ENCODE measurements at places on chromosomes 2 and 18.

DNA sequence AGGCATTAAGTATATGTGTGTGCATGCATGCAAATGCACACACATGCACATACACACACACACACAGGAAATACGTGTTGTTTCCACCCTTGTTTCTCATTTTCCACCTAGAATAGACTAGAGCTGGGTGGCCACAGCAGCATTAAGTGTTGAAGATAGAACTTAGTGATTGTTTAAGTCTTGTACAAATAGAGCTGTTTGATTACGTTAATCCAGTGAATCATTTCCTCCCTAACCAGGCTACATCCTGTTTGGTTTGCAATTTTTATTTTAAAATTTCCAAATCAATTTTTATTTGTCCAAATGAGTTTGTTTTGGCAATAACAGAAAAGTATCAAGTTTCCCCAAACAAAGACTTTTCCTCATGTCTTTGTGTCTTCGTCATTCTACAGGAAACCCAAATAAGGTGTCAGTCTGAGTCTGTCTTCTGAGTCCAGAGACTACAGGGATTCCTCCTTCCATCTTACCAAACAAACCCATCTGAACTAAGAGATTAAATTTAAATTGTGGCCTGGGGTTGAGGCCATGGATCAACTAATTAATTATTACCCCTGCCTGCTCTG, 74.6 kb upstream of the GALNT5 start:
- peaks cover 5% of the 10 kb centered on the region for H3K27me3 ChIP-seq
- H3K27ac ChIP-seq = peak overlapping the region; percentile 30
- H3K36me3 ChIP-seq = no peaks in the 10 kb centered on the region
- DNase-seq = no peak

- H3K27ac ChIP-seq = no peak overlapping the region
- DNase-seq = no peak
- no peaks in the 10 kb centered on the region for H3K27me3 ChIP-seq
- H3K36me3 ChIP-seq = no peaks in the 10 kb centered on the region
- no peak overlapping the region for H3K4me3 ChIP-seq
These were observed 31.9 kb upstream of the EFR3B start for GRCh38 chr2:25009954-25010353.

- H3K36me3 ChIP-seq = no peaks in the 10 kb centered on the region
- H3K4me1 ChIP-seq = no peaks in the 10 kb centered on the region
- DNase-seq = no peak
- H3K4me3 ChIP-seq = no peak overlapping the region
These were observed 289.3 kb upstream of the CDH2 start for GRCh38 chr18:28466204-28466603.

- H3K27me3 ChIP-seq = no peaks in the 10 kb centered on the region
- DNase-seq = no peak
- H3K36me3 ChIP-seq = no peaks in the 10 kb centered on the region
- no peak overlapping the region for H3K4me3 ChIP-seq
These were observed 4.7 kb upstream of the TTN start for GRCh38 chr2:178811901-178812300.

- no peak overlapping the region for H3K4me3 ChIP-seq
- no peaks in the 10 kb centered on the region for H3K36me3 ChIP-seq
- no peak overlapping the region for H3K27ac ChIP-seq
- no peak for DNase-seq
- peaks cover 38% of the 10 kb centered on the region for H3K27me3 ChIP-seq
These were observed 3.8 kb downstream of the LRRFIP1 start for GRCh38 chr2:237631007-237631785.

GRCh38 chr2:203897544-203897943, 30.0 kb downstream of the CTLA4 start:
- H3K4me3 ChIP-seq = no peak overlapping the region
- peaks cover 62% of the 10 kb centered on the region for H3K4me1 ChIP-seq
- peak overlapping the region; percentile 72 for H3K27ac ChIP-seq
- no peaks in the 10 kb centered on the region for H3K27me3 ChIP-seq
- DNase-seq = no peak

Measured in activated T-helper 2 cell treated with anti-CD3 and anti-CD28 coated beads, Interferon-gamma antibody, Interleukin-2, Interleukin-4, amounts not matched to agents 10 μg/mL and 5 μg/mL and 100 μg/mL, durations not matched to agents 14 hours and 24 hours and 36 hours (primary cell).